Amygdala (tissue), 56 donors: ENCODE measurements at places on chromosomes 16 and 17.
A peak's percentile ranks its signal among the peaks of the same experiment; 100 is the strongest.

DNA sequence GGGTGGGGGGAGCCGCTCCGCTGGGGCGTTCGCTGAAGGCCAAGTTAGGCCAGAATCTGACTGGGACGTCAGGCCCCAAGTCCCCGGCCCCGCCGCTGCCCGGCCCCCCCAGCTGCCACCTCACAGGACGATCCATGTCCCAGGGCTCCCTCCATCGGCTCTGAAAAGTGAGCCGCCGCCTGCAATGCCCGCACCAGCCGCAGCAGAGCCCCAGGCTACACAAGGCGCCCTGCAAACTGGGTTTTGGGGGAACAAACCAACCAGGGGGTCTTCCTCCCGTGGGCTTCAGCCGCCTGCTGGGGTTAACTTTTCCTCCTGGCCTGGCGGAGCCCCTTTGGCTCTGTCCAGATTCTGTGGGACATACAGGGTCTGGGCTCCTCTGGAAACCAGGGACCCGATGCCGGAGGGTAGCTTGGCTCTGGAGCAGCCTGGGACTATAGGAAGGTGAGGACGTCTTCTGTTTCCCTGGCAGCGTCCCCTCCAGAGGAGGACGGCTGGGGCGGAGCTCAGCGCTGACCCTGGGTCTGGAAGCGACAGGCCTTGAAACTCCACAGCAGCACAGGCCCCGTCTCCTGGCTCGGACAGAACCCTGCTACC, 835 bp downstream of the NME4 start:
- peak; percentile 42 for DNase-seq

DNA sequence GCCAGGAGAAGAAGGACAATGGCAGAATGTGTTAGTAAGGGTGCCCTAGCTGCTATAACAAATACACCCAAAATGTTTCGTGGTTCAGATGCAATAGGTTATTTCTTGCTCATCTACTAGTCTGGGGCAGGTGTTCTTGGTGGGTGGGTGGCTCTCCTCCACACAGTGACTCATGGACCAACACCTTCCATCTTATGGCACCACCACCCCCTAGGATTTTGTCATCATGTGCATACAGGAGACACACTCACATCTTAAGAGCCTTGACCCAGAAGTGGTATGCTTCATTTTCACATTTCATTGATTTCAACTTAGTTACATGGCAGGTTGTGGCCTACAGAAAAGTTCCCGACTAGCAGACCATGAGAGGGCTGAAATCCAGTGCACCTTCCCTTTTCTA, 114.7 kb downstream of the AMFR start:
- DNase-seq: no peak

DNA sequence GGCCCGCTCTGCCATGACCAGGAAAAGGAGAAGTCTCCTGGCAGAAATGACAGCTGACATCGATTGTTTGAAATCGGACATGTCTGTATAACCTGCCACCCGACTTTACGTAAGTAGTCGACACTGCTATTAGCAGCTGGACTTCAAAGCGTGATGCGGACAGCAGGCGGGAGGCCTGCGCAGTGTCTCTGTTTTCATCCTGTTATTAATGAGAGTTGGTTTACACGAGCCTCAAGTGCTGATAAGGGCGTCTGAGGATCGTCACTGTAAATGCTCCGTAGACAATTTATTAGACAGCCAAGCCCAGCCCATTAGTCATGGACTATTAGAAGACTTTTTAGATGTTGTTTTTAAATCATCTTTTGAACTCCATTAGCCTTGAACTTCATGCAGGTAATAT, 328.3 kb downstream of the FOXL1 start:
- DNase-seq: no peak

- peak; percentile 64 for DNase-seq
These were observed 18.9 kb downstream of the MPG start for GRCh38 chr16:96935-97381.

GRCh38 chr17:20159406-20160069, 150.4 kb downstream of the SPECC1 start:
- DNase-seq: no peak

DNA sequence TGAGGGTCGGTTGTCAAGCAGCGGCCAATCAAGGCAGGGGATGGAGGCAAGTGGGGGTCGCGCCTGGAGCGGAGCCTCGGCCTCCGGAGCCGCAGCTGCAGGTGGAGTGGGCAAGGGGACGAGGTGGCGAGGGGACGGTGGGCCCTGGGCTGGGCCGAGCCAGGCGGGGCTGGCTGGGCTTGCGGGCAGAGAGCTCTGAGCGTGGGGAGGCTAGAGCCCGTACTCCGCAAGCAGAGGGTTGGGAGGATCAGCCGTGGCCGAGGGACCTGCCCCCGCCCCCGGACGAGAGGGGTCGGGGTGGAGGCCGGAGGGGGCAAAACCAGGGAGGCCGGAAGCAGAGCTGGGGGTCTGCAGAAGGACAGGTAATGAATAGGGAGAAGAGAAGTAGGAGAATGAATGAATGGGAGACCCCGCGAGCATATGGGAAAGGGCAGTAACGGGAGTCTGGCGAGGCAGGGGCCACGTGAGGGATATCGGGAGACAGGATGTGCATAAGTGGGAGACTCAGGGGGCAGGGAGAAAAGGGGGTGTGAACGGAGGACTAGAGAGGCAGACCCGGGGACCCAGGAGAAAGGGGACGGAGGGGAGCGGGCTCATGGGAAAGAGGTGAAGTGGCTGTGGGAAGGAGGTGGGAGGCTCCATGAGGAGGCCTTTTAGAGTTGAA, at the start of gene KATNB1:
KATNB1 (plus strand) TSS at position 16 of the 664 bp plus-strand sequence. CDS start 1,474 bp downstream, outside the sequence.
- DNase-seq: no peak

GRCh38 chr17:19019041-19019941, 14.7 kb upstream of the FAM83G start:
- DNase-seq: no peak

DNA sequence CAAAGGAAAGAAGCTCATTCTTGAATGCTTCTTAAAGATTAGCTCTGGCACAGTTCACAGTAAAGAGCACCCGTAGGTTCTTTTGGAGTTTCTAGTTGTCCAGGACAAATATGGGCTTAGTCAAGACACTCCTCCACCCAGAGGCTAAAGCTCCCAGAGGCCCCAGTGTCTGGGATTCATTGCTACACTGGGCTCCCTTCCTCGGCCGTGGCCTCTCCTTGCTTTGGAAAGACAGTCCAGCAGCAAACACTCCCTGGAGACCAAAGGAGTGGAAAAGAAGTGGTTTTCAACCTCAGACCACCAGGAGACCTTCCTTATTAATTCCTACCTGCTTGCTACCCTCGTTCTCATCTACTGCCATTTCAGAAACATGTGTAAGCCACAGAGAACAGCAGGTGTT, 17.1 kb downstream of the PHB1 start:
- no peak for DNase-seq

GRCh38 chr16:88505405-88506082, 52.5 kb downstream of the ZFPM1 start:
- DNase-seq: no peak

DNA sequence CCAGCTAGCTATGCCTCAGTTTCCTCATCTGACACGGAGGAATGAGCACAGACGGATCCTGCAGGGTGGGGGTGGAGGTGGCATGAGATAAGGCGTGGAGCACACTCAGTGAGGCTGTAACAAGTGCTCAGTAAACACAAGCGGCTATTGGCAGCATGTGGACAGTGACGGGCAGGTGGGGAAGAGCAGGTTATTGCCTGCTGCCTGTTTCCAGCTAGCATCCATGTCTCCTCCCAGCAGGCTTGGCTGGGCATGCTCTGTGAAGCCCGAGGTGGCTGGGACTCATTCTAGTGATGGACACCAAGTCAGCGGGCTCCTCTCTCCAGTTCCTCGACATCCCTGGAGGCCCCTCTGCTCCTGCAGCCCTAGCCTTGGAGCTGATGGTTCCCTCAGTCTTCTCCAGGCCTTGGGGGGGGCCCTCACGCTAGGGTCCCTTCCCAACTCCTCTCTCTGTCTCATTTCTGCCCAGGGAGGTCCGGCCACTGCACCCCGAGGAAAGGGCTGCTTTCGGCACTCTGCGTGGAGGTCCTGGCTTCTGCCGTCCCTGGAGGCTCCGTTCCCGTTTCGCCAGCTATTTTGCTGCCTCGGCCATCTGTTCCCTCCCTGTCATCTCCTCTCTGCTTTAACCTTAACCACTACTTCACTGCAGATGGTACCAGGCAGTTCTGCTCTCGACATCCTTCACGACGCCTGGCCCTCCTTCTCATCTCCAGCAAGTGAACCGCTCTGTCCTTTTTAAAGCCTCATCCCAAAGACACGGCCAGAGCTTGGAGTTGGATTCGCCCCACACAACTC, 6.2 kb downstream of the RTN4RL1 start:
- no peak for DNase-seq

GRCh38 chr16:75306099-75306762, 54.8 kb upstream of the BCAR1 start:
- DNase-seq: no peak

- no peak for DNase-seq
These were observed 50.9 kb downstream of the CDH11 start for GRCh38 chr16:65070831-65071432.

GRCh38 chr17:80876950-80877728, 114.5 kb upstream of the CHMP6 start:
- no peak for DNase-seq

- no peak for DNase-seq
These were observed 29.9 kb upstream of the PRM1 start for GRCh38 chr16:11310997-11311561.

- no peak for DNase-seq
These were observed 5.3 kb upstream of the FAAP100 start for GRCh38 chr17:81557276-81558114.

GRCh38 chr17:75531721-75532072, 6.2 kb downstream of the LLGL2 start:
- no peak for DNase-seq

DNA sequence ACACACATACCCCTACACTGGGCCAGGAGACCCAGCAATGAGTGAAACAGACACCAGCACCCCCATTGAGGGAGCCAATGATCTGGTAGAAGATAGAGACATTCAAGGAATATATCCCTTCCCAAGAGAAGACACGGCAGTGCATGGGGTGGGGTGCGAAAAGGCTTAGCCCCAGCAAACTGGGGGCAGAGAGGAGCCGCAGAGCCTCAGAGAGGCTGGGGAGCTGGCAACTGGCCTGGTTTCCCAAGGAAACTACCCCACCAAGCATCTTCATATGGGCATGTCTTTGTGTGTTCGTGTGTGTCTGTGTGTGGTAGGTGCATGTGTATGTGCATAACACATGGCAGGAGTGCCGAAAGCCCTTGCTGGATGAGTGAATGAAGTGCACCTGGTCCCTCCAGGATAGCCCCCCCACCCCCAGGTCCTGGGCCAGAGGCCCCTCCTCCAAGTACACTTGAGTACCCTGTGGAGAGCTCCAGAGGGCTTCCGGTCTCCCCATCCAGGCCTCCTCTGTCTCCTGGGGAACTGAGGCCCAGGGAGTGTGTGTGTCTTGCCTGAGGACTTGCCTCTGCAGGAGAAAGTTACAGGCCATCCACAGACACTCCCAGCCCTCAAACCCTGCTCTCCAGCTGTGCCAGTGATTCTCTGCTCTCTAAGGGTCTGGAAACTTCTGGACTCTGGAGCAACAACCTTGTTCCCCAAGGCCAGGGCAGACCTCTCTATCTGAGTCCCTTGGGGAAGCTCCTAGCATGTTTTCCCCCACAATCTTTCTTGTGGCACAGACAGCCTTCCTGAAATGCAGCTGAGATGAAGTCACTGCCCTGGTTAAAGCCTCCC, 15.9 kb downstream of the TBX2 start:
- no peak for DNase-seq

DNA sequence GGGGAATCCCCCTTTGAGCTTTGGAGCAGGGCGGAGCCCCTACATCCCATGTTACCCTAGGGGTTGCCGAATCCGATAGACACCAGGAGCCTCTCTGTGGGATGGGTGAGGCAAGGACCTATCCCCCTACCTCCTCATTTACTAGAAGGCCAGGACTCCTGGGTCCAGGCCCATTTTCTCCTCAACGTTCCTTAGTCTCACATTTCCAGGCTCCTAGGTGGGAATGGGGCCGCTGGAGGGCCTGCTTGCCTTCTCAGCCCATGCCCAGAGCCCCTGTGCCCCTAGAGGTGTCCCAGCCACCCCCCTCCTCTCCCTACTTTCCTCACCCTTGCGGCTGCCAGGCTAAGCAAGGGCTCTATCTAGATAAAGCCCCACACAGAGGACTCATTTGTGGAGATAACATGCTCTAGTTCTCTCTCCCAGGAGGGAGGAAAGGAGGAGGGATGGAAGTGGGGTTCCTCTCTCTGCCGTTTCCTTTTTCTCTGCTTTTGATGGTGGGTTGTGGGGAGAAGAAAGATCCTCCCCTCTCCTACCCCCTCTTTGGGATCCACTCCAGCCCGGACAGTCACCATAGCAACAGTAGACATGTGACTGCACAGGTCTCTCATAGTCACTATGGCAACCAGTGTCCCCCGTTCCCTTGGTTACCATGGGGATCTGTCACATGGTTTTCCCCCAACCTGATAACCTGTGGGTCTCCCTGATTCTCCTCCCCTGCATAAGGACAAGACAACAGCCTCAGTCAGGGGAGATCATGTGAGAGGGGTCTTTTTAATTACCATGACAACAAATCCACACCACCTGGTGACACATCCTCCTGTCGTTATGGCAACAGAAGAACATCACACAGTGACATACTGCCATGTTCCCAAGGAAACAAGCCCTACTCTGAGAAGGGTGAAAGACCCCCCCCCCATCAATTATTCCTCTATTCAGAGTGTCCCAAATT, 5.2 kb downstream of the CACNA1G start:
- DNase-seq: peak; percentile 48
